8988T (cell line): ENCODE measurements at places on chromosomes 2 and 18.

DNA sequence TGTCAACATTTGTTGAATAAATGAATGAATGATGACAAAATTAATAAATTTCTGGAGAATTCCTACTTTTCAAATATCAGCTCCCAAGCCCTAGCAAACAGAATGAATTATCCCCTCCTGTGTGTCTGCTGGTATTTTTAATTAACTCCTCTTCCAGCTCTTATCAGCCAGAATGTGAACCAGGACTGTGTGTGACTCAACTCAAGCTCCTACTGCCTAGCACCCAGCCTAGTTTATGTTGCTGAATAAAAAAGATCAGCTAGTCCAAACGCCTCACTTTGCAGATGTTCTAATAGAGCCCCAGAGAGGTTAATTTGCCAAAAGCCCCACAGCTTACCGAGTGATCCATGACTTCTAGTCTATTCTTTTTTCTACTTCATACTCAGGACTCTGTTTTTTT, 50.3 kb downstream of the RABL2A start:
- no peak for DNase-seq

GRCh38 chr2:18491577-18491976, 68.9 kb downstream of the RDH14 start:
- DNase-seq, result no peak

- DNase-seq, result no peak
Measured at GRCh38 chr18:39571511-39571910, 2005.9 kb upstream of the CELF4 start.

- DNase-seq, result no peak
Measured at GRCh38 chr2:924701-925100, 25.9 kb upstream of the SNTG2 start.
